Peyer's patch (tissue), 4 donors: ENCODE measurements at places on chromosomes 3 and 15. TPM values are rescaled to one million over a fixed set of nuclear protein-coding genes. Genes with fewer than 3 reads are reported as not detected.

- H3K36me3 ChIP-seq, result no peaks in the 10 kb centered on the region
- no peaks in the 10 kb centered on the region for H3K27me3 ChIP-seq
- H3K4me1 ChIP-seq, result no peaks in the 10 kb centered on the region
- H3K27ac ChIP-seq, result no peak overlapping the region
- no peak overlapping the region for H3K4me3 ChIP-seq
- no peak for DNase-seq
Measured at GRCh38 chr3:113288881-113289280, 77.5 kb downstream of the BOC start.

- no peak overlapping the region for H3K27ac ChIP-seq
- H3K4me3 ChIP-seq, result no peak overlapping the region
Measured at GRCh38 chr3:25863416-25863959, 73.6 kb downstream of the OXSM start.

DNA sequence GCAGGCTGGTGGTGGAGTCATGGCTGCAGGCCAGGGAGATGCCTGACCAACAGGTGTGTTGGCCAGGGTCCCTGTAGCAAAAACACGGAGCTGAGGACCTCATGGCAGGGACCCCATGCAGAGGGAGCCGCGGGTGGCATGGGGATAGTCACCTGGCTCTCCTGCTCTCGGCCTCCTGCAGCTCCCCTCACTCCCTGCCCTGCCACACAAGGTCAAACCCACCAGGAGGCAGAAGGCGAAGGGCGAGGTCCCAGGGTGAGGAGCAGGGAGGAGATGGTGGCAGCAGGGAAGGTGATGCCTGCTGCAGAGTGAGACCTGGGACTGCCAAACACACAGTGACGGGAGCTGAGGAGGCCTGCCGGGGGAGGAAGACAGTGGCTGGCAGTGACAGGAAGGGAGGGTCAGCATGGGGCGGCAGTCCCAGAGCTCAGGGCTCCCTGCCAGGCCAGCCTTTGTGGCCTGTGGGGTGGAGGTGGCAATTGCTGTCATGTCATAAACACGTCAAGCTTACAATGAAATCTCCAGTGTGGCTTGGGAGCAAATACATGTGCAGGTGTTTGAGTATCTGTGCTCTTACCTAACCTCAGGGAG, 144.3 kb downstream of the TJP1 start:
- H3K4me1 ChIP-seq, result peaks cover 11% of the 10 kb centered on the region
- H3K27ac ChIP-seq, result peak overlapping the region; percentile 90
- no peak overlapping the region for H3K4me3 ChIP-seq
- no peaks in the 10 kb centered on the region for H3K27me3 ChIP-seq
- H3K36me3 ChIP-seq, result no peaks in the 10 kb centered on the region

DNA sequence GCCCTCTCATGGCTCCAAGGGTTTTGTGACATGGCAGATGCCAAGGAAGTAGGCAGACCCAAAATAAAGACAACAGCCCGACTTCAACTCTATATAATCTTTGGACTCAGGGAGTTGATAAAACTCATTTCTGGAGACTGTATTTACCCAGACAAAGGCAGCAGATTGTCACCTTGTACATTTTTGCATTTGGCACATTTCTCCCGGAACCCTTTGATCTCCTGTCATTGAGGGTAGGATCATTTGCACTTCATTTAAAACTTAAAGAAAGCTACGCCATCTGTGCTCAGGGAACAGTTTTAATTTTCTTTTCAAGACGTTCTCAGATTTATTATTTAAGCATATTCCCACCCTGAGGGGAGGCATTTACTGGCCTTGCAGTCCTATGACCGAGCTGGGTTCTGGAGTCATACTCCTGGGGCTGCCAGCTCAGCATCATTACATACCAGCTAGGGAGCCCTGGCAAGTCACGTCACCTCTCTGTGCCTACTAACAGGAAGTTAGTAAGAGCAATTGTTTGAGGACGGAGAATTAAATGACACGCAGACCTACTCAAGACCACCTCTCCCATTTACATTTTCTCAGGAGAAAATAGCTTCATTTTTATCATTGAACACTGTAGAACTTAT, 5.9 kb downstream of the CDCP1 start:
- H3K27ac ChIP-seq, result peak overlapping the region; percentile 53
- H3K4me1 ChIP-seq, result no peaks in the 10 kb centered on the region
- no peaks in the 10 kb centered on the region for H3K27me3 ChIP-seq
- no peaks in the 10 kb centered on the region for H3K36me3 ChIP-seq
- no peak overlapping the region for H3K4me3 ChIP-seq
- no peak for DNase-seq

DNA sequence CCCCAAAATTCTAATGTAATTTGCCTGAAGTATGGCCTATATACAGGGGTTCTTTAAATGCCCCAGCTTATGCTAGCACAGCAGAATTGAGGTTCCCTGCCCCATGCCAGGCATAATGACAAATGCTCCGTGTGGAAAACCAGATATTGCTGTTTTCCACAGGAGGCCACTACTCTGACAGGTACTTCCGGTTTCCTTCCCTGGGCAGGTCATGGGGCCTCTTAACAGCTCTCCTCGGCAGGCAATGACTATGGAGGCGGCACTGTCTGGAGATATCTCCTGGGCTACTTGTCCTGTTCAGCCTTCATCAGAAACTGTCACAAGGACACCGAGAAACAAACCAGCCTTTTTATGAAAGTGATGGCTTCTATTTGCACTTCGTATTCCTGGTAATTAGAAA, 54.8 kb downstream of the SLC7A14 start:
- no peaks in the 10 kb centered on the region for H3K27me3 ChIP-seq
- no peak for DNase-seq

- H3K27me3 ChIP-seq, result no peaks in the 10 kb centered on the region
- no peaks in the 10 kb centered on the region for H3K4me1 ChIP-seq
- no peak overlapping the region for H3K4me3 ChIP-seq
- DNase-seq, result no peak
- no peaks in the 10 kb centered on the region for H3K36me3 ChIP-seq
Measured at GRCh38 chr3:12741209-12741608, 17.9 kb downstream of the TMEM40 start.

DNA sequence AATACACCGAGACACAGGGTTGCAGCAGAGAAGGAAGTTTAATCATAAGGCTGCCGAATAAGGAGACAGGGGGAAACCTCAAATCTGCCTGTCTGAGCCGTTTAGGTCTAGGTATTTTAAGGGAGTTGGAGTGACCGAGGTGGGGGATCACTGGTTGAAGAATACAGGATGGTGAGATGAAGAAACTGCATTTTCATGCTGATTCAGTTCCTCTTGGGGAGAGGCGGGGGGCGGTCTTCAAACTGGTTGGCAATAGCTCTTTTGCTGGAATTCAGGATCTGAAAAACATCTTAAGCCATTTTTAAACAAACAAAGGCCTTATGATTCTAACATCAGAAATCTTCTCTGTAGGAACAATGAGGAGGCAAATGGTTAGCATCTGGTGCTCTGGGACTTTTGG, 699.5 kb upstream of the CFAP20DC start:
- H3K4me3 ChIP-seq, result no peak overlapping the region
- no peaks in the 10 kb centered on the region for H3K4me1 ChIP-seq
- no peak for DNase-seq
- H3K36me3 ChIP-seq, result no peaks in the 10 kb centered on the region
- H3K27me3 ChIP-seq, result no peaks in the 10 kb centered on the region

- no peak overlapping the region for H3K4me3 ChIP-seq
- no peak for DNase-seq
- H3K27me3 ChIP-seq, result no peaks in the 10 kb centered on the region
- H3K4me1 ChIP-seq, result no peaks in the 10 kb centered on the region
Measured at GRCh38 chr3:123075359-123075758, 8.5 kb downstream of the PDIA5 start.

- H3K4me1 ChIP-seq, result no peaks in the 10 kb centered on the region
- H3K27me3 ChIP-seq, result no peaks in the 10 kb centered on the region
- DNase-seq, result no peak
- no peak overlapping the region for H3K27ac ChIP-seq
- no peaks in the 10 kb centered on the region for H3K36me3 ChIP-seq
Measured at GRCh38 chr3:20405744-20406143, 219.7 kb upstream of the SGO1 start.

- H3K27me3 ChIP-seq, result no peaks in the 10 kb centered on the region
- H3K4me3 ChIP-seq, result no peak overlapping the region
- H3K36me3 ChIP-seq, result no peaks in the 10 kb centered on the region
- no peak for DNase-seq
Measured at GRCh38 chr15:62190274-62190673, 25.2 kb upstream of the C2CD4B start.

DNA sequence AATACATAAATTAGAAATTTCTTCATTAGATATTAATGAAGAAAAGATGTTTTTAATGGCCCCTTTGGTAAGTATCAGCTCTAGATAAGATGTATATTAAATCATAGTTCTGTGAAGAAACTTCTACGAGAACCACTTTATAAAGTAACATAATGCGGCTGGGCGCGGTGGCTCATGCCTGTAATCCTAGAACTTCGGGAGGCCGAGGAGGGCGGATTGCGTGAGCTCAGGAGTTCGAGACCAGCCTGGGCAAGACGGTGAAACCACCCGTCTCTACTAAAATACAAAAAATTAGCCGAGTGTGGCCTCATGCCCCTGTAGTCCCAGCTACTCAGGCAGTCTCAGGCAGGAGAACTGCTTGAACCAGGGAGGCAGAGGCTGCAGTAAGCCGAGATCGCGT, 2.5 kb downstream of the KPNA1 start:
- no peaks in the 10 kb centered on the region for H3K27me3 ChIP-seq
- H3K4me1 ChIP-seq, result no peaks in the 10 kb centered on the region
- DNase-seq, result no peak
- no peak overlapping the region for H3K27ac ChIP-seq
- H3K36me3 ChIP-seq, result no peaks in the 10 kb centered on the region

GRCh38 chr3:166190360-166190759, 353.1 kb upstream of the BCHE start:
- H3K4me3 ChIP-seq, result no peak overlapping the region
- no peak for DNase-seq
- H3K27ac ChIP-seq, result no peak overlapping the region
- no peaks in the 10 kb centered on the region for H3K27me3 ChIP-seq
- H3K36me3 ChIP-seq, result no peaks in the 10 kb centered on the region

DNA sequence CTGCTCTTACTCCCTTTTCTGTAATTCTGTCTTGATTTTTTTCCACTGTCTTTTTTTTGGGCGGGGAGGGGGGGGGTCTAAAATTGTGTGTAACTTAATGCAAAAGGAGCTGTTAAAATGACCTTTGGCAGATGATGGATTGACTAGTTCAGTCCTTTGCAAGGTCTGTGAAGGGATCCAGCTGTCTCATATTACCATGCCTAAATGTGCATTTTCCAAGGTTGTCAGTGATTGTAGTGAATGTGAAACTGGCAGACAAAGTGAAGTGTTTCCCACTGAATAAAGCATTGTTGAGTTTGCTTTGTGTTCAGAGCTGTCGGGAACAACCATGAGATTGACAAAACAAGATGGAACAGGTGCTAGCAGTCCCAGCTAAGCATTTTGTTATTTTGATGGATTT, 110.1 kb upstream of the SKOR1 start:
- no peaks in the 10 kb centered on the region for H3K4me1 ChIP-seq
- H3K27ac ChIP-seq, result no peak overlapping the region
- H3K36me3 ChIP-seq, result no peaks in the 10 kb centered on the region
- no peak for DNase-seq
- no peak overlapping the region for H3K4me3 ChIP-seq

DNA sequence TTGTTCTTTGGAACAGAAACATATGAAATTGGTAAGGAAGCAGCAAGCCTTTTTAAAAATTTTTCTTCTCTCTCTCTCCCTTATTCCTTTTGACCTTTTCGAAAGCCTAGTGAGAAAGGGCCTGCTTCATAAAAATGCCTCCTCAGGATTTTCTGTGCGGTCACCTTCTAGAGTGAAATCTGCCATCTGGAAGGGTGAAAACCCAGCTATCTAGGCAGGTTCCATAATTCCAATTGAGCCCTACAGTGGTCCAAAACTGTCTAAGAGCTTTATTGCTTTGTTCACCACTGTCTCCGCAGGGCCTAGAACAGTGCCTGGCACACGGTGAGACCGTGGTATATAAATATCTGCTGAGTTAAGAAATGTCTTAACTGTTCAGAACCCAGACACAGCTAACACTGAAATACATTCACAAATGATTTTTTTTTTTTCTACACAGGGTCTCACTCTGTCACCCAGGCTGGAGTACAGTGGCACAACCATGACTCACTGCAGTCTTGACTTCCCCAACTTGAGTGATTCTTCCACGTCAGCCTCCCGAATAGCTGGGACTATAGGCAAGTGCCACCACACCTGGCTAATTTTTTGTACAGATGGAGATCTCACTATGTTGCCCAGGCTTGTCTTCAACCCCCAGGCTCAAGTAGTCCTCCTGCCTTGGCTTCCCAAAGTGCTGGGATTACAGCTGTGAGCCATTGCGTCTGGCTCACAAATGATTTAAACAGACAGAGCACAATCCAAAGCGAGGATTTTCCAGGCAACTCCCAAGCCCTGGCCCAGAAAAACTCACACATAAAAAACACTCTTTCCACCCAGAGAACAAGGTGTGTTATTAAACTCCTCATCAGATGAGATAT, 64.4 kb downstream of the FRMD4B start:
- H3K4me3 ChIP-seq, result no peak overlapping the region
- peaks cover 4% of the 10 kb centered on the region for H3K4me1 ChIP-seq
- no peaks in the 10 kb centered on the region for H3K36me3 ChIP-seq
- peak overlapping the region; percentile 21 for H3K27ac ChIP-seq

Gene SSUH2
- 1.7 TPM for total RNA-seq

Gene CAPN7
- total RNA-seq, result 60.9 TPM

Gene CFAP100
- not detected for total RNA-seq

Gene DNASE1L3
- total RNA-seq, result 1.9 TPM

Gene C15orf40
- 10.7 TPM for total RNA-seq

Gene CADPS
- total RNA-seq, result 8.2 TPM

Gene OCA2
- not detected for total RNA-seq

Gene ELL3
- total RNA-seq, result 34.7 TPM

Gene LPP
- total RNA-seq, result 170 TPM

Gene LTF
- not detected for total RNA-seq

Gene CDC25A
- 3.6 TPM for total RNA-seq
